ENCODE measurements at places on chromosomes 12 and 14.

- DNase-seq, result no peak
These were observed 24.9 kb upstream of the CCDC63 start for GRCh38 chr12:110821917-110822316.

- no peak for DNase-seq
These were observed 36.5 kb downstream of the UBE3B start for GRCh38 chr12:109513977-109514376.

GRCh38 chr14:25400607-25401206, 350.8 kb upstream of the STXBP6 start:
- DNase-seq, result peak; percentile 66

GRCh38 chr12:67794161-67794560, 145.6 kb downstream of the DYRK2 start:
- no peak for DNase-seq

DNA sequence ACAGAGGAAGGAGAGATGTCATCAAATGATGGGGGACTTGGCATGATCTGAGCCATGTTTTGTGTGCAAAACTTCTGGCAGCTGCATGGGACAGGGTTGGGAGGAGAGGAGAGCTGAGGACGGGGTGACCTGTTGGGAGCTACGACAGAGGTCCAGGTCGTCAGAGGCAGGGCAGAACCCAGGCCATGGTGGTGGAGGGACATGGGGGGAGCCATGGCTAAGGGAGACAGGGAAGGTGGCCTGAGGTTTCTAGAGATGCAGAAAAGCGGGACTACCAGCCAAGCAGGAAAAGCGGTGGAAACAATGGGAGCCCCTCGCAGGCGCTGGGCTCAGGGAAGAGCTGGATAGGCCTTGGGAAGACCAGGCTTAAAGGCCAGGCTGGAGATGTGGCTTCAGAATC, 88.3 kb downstream of the DICER1 start:
- DNase-seq, result no peak

GRCh38 chr12:121786440-121786825, 7.1 kb downstream of the RHOF start:
- peak; percentile 76 for DNase-seq

DNA sequence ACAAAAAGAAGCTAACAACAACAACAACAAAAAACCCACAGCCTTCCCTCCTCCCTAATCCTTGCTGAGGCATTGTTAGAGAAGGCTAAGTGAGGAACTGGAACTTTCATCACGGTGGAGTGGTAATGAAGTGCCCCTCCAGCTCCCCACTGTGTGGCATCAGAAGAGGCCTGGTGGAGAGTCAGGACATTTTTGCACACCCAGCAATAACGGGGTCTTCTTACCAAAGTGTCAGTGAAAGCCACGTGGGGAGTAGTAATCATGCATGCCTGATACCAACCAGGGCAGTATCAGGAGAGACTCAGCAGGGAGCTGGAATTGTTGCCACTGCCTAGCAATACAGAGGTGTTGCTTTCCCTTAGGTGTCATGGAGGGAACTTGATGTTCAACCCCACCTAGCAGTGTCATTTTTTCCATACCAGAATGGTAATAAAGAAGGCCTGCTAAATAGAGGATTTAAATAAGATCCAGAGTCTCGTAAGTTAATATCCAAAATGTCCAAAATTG, 299.7 kb upstream of the RGS6 start:
- DNase-seq, result no peak

- no peak for DNase-seq
These were observed 94.7 kb upstream of the SLC38A4 start for GRCh38 chr12:46920499-46920898.

GRCh38 chr12:24088751-24089509, 139.5 kb upstream of the SOX5 start:
- DNase-seq, result no peak

GRCh38 chr14:92647797-92648279, 100.6 kb downstream of the LGMN start:
- DNase-seq, result peak; percentile 28

- no peak for DNase-seq
These were observed 452 bp downstream of the NGDN start for GRCh38 chr14:23469906-23470403.

DNA sequence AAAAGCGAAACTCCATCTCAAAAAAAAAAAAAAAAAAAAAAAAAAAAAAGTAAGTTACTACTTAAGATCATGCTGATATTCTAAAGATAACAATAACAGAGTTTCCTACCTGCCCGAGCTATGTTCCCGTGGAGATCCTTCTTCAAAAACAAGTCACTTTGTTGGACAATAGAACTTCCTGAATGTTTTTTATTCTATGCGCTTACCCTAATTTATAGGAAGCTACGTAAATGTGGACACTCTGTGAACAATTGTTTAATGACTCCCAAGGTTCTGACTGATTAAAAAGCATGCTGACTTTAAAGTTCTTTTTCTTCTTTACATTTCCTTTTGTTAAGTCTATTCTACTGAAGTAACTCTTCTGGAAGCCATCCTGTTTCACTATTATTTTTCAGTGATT, 52.5 kb downstream of the FGD4 start:
- DNase-seq, result no peak

DNA sequence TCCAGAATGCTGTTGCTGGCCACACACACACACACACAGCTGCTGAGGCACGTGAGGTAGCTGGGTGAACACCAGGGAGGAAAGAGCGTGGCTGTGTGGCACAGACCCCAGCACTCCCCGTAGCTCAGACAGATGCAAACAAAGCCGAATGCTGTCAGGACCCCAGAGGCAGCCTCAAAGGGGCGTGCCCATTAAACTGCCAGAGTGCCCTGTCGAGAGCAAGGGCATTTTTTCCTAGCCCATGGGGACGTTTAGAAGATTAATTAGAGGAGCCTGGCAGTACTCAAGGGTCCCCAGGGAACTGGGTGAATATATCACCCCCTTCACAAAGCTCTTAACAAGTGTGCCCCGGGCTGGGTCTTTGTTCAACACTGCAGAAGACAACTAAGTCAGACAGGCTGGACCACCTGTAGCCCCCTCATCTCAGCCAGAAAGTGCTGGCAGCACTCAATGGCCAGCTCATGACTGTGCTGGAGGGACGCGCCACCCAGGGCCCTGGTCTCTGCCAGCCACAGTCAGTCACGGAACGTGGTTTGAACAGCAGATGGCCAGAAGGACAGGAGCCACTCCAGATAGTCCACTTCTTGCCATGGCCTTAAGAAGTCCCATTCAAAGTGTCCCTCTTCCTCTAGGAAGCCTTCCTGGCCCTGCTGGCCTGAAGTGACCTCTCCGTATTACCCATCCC, 37.5 kb downstream of the TTC7B start:
- no peak for DNase-seq

GRCh38 chr12:123949770-123950165, 22.9 kb downstream of the CCDC92 start:
- DNase-seq, result no peak

GRCh38 chr12:72219937-72220336, 52.2 kb upstream of the TRHDE start:
- DNase-seq, result no peak

DNA sequence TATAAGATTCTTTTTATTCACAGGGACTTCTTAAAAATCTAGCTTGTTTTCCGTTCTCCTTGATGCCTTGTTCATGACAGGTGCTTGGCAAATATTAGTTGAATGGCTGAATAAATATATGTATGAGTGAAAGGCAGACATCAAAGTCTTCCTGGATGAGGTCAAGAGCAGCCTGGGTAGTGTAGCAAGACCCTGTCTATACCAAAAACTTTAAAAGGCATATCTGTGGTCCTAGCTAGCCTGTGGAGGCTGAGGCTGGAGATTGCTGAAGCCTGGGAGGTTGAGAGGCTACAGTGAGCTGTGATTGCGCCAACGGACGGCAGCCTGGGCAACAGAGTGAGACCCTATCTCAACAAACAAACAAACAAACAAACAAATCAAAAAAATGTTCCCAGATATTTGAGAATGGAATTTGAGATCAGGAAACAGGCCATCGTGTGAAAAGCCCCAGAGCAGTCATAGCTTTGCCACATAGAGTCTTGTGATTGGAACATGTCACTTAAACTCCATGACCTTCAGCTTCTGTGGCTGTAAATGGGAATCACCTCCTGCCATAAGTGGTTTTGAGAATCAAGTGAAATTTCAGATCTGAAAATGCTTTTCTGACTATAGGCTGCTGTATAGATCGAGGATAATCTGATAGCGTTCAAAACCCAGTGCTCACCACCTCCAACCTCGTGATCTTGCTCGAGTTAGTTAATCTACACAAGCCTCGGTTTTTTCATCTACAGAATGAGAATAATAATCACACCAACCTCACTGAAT, 64.3 kb downstream of the ZFP36L1 start:
- no peak for DNase-seq

GRCh38 chr12:26467351-26467750, 272.0 kb downstream of the SSPN start:
- DNase-seq, result no peak

DNA sequence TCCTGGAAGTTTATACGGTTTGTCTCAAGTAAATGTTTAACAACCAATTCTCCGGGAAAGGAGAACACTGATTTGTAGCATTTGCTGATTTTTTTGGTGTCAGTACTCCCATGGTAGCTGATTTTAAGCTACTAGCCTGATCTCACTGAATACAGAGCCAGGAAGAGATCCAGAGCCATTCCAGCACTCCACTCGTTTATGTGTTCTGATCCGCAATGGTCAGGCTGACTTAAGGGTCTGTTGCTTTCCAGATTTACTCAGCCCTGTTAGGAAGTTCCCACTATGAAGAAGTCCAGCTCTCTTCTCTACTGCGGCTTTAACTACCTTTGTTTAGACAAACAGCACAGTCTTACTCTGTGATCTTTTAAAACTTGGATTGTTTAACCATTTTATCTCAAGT, 38.0 kb upstream of the NID2 start:
- DNase-seq, result no peak

DNA sequence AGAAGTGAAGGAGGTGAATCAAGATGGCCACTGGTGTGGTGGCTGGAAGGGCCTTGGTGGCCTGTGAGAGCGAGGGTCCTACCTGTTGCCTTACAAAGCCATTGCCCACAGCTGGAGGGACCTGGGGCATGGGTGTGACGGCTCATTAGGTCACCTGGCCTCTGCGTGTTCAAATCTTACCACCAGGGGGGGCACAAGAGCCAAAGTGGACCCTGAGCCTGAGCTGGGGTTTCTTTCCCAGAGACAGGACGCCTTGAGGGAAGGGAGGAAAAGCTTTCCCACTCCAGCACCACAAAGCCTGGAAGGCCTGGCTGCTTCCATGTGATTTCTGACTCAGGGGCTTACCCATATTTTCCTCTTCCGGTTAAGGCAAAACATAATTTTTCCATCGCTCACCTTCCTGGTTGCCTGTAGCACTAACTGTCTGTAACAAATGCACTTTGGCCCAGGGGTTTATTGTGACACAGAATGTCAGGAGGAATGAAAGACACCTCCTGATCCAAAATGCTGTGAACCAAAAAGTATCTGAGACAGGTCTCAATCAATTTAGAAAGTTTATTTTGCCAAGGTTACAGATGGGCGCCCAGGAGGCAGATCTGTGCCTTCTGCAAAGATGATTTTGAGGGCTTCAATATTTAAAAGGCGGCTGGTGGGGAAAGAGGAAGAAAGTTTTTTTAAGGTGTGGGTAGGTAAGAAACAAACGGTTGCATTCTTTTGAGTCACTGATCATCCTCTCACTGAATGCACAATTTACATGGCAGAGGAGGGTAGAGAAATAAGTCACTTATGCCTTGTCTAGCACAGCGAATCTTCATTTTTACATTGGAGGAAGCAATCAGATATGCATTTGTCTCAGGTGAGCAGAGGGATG, 4.3 kb upstream of the CD9 start:
- DNase-seq, result peak; percentile 94

- DNase-seq, result no peak
These were observed 393.1 kb upstream of the RGS6 start for GRCh38 chr14:71538938-71539649.

DNA sequence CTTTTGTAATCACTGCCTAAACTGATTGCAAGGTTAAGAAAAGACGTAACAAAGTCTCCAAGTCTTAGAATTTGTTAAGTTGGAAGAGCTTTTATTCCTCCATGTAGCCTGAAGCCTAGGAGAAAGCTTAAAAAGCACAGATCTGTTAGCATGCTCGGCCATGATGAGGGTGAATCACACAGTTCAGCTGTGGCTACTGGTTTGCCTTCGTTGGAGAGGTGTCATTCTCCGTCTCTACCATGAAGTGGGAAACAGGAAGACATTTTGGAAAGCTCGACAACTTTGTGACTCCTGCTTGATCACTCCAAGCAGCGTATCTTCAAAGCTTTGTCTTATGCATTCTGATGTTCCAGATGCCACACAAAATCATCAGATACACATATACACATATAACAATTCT, 27.1 kb downstream of the DCP1B start:
- DNase-seq, result no peak

- no peak for DNase-seq
These were observed 33.5 kb downstream of the PYGL start for GRCh38 chr14:50910495-50911420.

DNA sequence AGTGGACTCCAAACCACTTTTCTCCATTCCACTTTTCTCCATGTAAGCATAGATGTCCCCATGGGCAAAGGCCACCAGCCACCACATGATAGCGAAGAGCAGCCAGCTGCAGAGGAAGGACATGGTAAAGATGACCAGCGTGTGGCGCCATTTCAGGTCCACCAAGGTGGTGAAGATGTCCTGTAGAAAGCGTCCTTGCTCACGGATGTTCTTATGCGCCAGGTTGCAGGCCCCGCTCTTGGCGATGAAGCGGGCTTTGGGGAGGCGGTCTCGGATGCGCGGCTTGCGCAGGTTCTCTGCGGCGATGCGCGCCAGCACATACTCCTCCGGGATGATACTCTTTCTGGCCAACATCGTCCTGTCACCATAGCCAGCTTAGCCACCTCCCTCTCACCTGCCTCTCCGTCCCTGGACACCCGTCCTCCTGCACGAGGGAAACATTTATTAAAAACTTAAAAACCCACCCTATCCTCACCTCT, 1.2 kb downstream of the KCNJ8 start:
- peak; percentile 30 for DNase-seq

DNA sequence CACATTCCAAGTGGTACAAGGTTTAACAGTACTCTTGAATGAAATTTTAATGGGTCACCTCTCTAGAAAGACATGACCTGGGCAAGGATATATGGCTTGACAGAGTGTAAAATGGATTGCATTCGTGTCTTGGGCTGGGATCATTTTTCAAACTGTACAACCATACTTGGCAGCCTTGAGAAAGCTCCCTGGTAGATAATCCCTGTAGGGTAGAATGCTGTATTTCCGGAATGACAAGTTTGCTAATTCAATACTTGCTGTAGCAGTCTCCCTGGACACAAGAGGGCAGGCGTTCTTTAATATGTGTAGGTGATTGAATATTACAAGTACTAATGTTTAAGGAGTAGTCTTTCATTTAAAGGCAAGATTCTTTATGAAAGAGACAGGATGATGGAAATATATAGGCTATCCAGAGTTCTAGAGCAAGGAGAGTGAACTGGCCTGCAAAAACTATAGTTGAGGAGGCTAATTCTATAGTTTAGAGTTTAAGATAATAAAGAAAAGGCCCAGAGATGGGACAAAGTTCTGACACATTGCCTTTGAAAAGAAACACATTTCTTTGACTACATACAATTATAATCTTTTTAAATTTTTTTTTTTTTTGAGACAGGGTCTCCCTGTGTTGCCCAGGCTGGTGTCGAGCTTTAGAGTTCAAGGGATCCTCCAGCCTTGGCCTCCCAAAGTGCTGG, 53.4 kb downstream of the PLBD1 start:
- peak; percentile 22 for DNase-seq

Data from astrocyte of the hippocampus (primary cell).